T follicular helper cell (primary cell): ENCODE measurements at places on chromosomes 13 and 19.

GRCh38 chr13:93769607-93770006 lies 543.0 kb downstream of the GPC6 start:
- no peak for DNase-seq

- no peak for DNase-seq
Observed at GRCh38 chr19:39247701-39248664, 673 bp downstream of the IFNL4 start.

- DNase-seq, result no peak
Observed at GRCh38 chr19:54421169-54421516, 5.9 kb downstream of the TTYH1 start.

GRCh38 chr13:91722267-91722884 lies 324.0 kb downstream of the GPC5 start:
- no peak for DNase-seq

GRCh38 chr13:113641426-113641825 lies 16.6 kb downstream of the ATP4B start:
- DNase-seq, result no peak

- DNase-seq, result no peak
Observed at GRCh38 chr19:11141937-11142527, 13.6 kb downstream of the SPC24 start.

GRCh38 chr13:33205804-33206221 lies 79.7 kb downstream of the STARD13 start:
- DNase-seq, result no peak

DNA sequence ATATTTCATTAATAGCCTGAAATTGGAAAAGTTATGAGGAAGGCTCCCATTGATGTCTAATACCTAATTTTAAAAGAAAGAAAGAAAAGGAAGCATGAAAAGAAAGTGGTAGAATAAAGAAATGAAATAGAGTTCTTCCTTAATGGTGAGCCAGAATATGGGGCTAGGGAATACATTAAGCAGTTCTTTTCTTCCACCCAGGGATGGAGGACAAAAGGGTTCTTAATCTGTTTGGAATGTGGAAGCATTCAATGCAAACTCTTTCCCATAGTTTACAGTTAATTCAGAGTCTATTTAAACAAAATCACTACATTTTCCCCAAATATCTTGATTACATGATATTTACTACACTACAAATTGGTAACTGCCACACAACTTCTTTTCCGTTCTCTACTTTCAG lies 18.4 kb upstream of the ZMYM2 start:
- DNase-seq, result no peak

- DNase-seq, result no peak
Observed at GRCh38 chr19:56823417-56823816, 17.1 kb downstream of the PEG3 start.

GRCh38 chr13:37090912-37091311 lies 14.6 kb downstream of the CSNK1A1L start:
- DNase-seq, result no peak

- DNase-seq, result no peak
Observed at GRCh38 chr13:37598597-37598996, at the start of gene POSTN. Gene POSTN (minus strand): TSS chr13:37598768. CDS start chr13:37598726, 42 bp downstream.

GRCh38 chr13:58994077-58994476 lies 1169.7 kb downstream of the DIAPH3 start:
- no peak for DNase-seq

GRCh38 chr13:110495376-110495775 lies 66.1 kb downstream of the RAB20 start:
- DNase-seq, result no peak
